OCI-M1 (cell line): ENCODE measurements at places on chromosomes 13 and 19.

- no peak for DNase-seq
These were observed 266.3 kb downstream of the DNAJC15 start for GRCh38 chr13:43289470-43290255.

DNA sequence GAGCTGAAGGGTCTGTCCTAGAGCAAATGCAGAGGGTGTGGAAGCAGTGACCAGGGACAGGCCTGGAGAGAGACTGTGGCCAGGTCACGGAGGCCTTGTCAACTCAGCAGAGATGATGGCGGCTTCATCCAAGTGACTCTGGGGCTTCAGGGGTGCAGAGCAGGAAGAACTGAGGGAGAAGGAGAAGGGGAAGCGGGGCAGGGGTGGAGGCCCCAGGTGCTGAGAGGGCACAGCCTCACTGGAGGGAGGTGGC, 299.1 kb downstream of the ZNF536 start:
- no peak for DNase-seq

GRCh38 chr19:3108775-3109174, 14.6 kb downstream of the GNA11 start:
- DNase-seq: peak; percentile 69

DNA sequence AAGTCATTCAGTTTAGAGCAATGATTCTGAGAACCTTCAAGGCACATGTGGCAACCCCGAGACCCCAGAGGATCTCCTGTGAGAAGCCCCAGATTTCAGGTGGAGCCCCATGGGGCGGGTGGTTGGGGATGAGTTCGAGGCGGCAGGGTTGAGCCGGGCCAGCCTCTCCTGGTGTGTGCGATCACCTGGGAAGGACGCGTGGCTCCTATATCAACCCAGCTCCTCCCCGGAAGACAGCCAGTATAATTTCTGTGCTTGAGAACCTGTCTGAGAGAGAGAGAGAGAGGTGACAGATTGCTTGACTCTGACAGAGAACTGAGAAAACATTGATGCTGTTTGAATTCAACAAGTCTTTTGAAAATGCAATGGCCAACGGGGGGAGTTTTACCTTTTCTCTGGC, 89.0 kb downstream of the TEX29 start:
- DNase-seq: no peak

DNA sequence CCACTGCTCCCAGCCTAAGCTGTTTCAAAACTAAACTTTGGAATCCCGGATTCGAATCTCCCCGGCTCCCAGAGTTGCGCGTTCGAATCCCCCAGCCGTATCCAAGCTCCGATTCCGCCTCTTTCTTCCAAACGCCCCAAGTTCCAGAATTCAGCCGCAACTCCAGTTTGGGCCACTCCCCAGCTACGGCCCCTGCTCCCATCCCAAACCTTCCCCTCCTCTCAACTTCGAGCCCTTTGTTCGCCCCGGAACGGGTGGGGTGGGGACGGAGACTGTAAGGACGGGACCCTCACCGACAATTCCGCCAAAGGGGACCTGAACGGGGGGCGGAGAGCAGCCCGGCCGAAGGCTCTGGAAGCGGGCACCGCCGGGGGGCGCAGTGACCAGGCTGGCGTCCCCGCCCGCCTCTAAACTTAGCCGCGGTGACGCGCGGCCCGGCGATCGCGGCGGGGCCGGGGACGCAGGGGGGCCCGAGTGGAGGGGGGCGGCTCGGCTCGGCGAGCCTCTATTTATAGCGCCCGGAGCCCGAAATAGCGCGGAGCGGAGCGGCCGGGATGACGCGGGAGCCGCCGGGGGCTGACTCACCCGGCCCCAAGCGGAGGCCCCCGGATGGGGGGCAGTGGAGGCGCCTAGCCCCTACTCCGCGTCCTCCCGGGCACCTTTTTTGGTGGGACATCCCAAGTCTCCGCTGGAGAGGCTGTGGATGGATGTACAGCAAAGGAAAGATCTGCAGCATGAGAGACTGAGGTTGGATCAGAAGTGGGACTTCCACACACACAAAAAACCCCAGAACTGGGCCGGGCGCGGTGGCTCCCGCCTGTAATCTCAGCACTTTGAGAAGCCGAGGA, 4.9 kb upstream of the ERCC1 start:
- DNase-seq: peak; percentile 64

- DNase-seq: peak; percentile 8
These were observed 68.6 kb downstream of the EFNB2 start for GRCh38 chr13:106466691-106467426.

- no peak for DNase-seq
These were observed 44.5 kb downstream of the ACTN4 start for GRCh38 chr19:38691938-38692457.

DNA sequence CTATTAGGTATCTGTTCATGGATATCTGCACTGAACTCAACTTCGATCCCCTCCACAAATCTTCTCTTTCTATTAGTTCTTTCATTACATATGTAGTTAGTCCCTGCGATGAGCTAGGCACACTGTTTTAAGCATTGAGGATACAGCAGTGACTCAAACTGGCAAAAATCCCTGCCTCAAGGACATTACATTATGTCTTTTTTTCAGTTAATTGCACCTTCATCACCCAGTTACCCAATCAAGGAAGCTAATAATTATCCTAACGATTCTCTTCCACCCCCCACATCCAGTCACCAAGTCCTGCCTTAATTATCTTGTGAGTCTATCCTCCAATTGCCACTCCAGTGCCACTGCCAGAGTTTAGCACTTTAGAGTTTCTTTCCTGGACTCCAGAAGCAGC, 89.3 kb downstream of the C13orf42 start:
- no peak for DNase-seq

DNA sequence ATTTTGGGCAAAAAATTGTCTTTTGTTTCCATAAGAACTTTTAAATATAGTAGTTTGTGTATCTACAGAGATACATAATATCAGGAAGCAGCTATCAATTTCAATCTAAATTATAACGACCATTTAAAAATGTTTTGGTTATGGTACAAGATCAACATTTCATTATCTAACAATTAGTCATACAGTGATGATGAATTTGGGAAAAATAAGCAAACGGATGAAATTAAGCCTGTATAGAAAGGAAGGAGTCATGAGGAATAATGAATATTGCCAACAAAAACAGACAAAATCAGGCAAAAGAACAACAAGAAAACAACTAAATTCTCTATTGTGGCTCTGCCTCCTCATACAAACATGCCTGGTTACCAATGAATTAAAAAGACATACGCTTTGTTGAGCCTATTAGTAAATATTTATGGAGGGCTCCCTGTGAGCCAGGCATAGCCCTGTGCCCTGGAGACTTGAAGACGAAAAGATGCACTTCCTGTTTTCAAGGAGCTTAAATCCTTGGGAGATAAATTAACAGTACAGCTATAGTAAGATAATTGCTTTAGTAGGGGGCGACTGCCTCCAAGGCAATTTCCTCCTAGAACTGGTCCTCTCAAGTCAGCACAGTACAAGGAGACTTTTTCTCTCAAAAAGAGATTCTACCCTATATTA, 73.0 kb downstream of the NALCN start:
- peak; percentile 30 for DNase-seq

- no peak for DNase-seq
These were observed 18.8 kb upstream of the ZNF607 start for GRCh38 chr19:37738371-37738770.

DNA sequence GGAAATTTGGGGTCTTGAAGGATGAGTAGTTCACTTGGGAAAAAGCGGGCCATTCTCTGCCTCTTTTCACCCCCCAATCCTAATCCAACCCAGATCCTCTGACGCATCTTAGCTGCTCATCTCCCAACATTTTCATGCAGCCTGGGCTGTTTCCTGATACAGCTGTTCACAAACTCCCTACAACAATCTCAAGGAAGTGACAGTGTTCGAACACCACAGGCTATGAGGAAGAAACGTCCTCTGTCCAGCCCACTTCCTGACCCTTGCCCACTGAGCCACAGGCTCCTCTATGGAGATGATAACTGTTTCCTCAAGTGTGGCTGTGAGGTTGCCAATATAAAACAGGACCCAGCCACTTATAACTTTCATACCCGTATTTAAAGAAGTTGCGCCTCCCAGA, 16.2 kb downstream of the LMTK3 start:
- peak; percentile 39 for DNase-seq

GRCh38 chr13:102726430-102726829, 31.6 kb upstream of the METTL21C start:
- DNase-seq: peak; percentile 57

GRCh38 chr13:62251734-62252133, 836.1 kb upstream of the PCDH20 start:
- DNase-seq: peak; percentile 81

DNA sequence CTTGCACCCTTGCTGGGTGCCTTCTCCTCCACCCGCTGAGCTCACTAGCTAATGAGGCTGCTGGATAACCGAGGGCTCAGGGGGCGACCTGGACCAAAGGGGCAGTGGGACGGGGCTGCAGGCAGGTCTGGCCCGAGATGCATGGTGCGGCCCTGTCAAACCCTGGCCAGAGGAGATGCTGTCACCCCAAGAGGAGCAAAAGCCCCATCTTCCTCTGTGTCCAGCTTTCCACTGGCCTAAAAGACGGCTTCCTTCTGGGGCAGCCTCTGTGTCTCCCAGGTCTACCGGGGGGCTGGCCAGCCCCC, 261.8 kb downstream of the TBC1D4 start:
- no peak for DNase-seq

- DNase-seq: no peak
These were observed 27.7 kb downstream of the MAP2K2 start for GRCh38 chr19:4096049-4096892.

- peak; percentile 85 for DNase-seq
These were observed 28.3 kb downstream of the IL12RB1 start for GRCh38 chr19:18058208-18059009.

DNA sequence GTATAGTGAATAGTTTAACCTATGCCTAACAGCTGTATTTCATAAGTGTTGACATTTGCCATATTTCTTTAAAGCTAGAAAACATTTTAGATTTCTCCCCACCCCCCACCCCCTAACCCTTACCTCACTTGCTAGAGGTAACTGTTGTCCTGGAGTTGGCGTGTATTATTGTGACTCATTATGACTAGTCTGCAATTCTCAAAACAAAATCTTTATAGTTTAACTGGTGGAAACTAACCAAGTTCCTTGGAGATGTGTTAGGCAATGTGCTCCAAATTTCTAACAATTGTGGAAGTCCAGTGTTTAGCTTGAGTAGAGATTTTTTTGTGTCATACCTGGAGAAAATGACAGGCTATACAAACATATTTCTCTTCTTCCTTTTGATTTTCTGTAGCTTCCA, 38.0 kb downstream of the KCTD4 start:
- DNase-seq: no peak

GRCh38 chr13:42532561-42533335, 41.2 kb upstream of the TNFSF11 start:
- DNase-seq: peak; percentile 6

GRCh38 chr13:107545946-107546502, 669.3 kb downstream of the LIG4 start:
- no peak for DNase-seq

DNA sequence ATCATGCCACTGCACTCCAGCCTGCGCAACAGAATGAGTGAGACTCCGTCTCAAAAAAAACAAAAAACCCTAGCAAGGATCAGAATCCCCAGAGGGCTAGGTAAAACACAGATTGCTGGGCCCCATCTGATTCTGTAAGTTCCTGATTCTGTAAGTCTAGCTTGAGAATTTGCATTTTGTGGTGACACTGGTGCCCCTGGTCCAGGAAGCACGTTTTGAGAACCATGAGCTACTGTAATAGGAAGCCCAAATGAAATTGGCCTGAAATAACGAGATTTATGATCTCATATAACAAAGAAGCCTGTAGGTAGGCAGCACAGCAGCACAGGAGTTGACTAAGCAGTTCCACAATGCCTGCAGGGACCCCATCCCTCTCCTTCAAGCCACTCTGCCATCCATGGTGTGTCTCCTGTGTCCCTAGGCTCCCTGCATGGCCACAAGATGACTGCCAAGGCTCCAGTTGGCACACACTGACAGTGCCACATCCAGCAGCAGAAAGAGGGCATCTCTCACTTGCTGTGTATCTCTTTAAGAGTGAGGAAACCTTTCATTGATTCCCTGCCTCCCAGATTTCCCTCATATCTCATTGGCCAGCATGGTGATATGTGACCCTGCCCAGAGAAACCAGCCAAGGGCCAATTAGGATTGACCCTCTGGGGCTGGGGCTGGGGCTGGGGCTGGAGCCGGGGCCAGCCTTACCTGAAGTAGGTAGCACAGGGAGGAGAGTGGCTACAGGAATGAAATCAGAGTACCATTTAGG, 21.7 kb downstream of the SIPA1L3 start:
- no peak for DNase-seq

DNA sequence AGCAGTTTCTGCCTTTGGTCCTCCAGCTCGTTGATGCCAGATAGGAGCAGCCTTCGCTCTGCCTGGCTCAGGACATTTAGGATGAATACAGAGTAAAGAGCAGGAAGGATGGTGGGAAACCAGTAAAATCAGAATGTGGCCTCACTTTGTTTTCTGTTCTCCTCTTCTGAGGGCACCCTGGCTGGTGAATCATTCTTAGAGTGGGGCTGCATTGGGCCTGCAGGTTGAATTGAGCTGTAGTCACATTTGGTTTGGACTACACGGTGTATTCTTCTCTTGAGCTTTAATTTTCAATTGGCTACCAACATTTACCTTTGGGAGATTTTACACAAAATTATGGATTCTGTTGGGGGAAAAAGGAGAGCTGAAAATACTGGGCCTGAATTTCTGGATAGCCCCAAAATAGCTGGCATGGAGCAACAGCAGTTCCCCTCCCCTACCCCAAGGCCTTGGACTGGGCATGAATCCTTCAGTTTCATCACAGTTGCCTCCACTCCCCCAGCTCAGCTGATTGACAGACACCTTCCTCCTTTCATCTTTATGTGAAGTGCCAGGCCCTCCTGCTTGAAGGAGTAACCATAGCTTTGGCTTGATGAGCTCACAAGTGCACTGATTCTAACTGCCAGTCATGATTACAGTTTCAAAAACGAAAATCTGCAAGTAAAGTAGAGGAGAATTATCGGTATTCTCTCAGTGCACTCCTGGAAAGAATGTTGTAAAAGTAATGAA, 24.3 kb downstream of the ERCC5 start:
- DNase-seq: peak; percentile 70

GRCh38 chr19:17749912-17750317, 1.4 kb upstream of the FCHO1 start:
- DNase-seq: peak; percentile 22

DNA sequence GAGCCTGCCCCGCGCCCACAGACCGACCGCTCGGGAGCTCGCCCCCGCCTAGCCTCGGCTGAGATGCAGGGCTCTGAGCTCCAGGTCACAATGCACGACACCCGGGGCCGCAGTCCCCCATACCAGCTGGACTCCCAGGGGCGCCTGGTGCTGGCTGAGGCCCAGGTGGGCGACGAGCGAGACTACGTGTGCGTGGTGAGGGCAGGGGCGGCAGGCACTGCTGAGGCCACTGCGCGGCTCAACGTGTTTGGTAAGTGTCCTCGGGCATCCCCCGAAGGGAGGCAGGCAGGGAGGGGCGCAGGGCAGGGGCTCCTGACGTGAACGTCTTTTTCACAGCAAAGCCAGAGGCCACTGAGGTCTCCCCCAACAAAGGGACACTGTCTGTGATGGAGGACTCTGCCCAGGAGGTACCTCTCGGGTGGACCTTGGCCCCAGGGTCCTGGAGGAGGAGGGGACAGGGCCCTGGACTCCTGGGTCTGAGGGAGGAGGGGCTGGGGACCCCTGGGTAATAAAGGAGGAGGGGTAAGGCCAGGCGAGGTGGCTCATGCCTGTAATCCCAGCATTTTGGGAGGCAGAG, 3.3 kb downstream of the BCAM start:
- no peak for DNase-seq
